Globus pallidus (tissue), 1 donor: ENCODE measurements at places on chromosomes 13 and 19.

DNA sequence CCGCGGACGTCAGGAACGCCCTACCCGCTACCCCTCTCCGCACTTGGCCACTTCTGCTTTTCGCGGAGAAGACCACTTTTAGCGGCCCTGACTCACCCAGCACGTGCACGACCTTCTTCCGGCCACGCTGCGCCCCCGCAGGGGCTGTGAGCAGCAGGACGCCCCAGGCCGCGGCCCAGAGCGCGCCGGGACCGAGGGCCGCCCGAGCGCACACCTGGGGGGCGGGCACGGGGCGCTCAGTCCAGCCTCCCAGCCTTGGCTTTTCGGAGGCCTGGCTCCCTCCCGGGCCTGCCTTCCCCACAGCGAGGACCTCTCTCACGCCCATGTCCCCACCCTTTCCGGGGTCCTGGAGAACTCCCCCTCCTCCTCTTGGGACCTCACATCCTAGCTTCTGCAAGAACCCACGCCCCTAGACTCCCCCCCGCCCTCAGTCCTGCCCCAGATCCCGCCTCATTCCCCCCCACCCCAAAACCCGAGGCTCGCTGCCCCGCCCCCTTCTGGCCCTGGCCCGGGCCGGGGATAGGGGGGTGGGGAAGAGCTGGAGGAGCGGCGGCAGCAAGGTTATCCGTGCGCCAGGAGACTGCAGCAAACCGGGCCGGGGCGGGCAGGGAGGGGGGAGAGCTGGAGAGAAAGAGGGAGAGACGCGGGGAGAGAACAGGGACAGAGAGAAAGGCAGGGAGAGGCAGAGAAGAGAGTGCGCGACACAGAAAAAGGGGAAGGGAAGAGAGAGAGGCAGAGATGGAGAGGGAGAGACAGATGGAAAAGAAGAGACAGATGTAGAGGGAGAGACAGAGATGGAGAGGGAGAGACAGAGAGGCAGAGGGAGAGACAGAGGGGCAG lies 11.5 kb downstream of the TM6SF2 start:
- no peak for DNase-seq

DNA sequence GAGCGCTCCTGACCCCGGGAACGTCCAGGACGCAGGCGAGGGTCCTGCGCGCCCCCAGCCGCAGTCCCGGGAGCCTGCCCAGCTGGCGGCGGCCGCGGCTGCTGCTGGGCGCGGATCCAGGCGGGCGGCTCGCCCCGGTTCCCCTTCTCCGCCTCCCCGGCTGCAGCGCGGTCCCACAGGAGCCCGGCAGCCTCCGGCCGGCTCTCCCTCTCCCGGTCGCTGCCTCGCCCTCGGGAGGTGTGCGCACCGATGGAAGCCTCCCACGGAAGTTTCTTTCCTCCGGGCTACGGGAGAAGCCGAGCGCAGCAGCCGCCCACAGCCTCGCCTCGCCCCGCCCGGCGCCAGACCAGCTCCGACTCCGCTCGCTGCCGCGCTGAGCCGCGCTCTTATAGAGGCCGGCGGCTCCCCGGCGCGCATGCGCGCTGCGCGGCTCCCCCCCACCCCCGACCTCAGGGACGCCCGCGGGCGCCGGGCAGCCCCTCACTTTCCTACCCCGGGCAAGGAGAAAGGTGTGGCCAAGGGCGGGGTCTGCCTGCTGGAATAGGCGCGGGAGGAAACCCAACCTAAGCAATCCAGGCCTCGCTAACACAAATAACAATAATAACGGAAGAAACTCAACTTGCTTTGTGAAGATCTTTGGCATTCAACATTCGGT lies at the start of gene SHISA2:
TSS of gene SHISA2 (minus strand) at position 360 of the 655 bp plus-strand sequence. CDS start 1,041 bp downstream, outside the sequence.
- peak; percentile 66 for DNase-seq

- DNase-seq = no peak
Measured at GRCh38 chr19:10258080-10258710, 6.2 kb downstream of the MRPL4 start.

DNA sequence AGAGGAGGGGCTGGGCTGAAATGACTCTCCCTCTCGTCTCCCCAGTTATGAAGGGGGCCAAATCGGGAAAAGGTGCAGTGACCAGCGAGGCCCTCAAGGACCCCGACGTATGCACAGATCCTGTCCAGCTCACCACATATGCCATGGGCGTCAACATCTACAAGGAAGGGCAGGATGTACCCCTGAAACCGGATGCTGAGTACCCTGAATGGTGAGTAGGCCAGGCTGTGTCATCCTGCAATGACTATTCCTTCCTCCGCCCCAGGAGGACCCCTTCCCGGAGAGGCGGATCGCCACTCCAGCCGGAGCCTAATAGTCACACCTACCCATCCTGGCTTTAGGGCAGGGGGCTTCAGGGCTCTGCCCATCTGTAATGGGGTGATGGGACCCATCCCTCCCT lies 2.6 kb downstream of the MRPL54 start:
- no peak for DNase-seq

GRCh38 chr13:52846567-52847321 lies 1.7 kb downstream of the PCDH8 start:
- peak; percentile 60 for DNase-seq
